CD4-positive, alpha-beta T cell treated with Interleukin-17A for 1 hour (primary cell): ENCODE measurements at places on chromosomes 7 and 10.

GRCh38 chr10:86483664-86484063 lies 37.9 kb downstream of the WAPL start:
- no peak for DNase-seq

- no peak for DNase-seq
These were observed 40.3 kb downstream of the PDZD8 start for GRCh38 chr10:117334926-117335325.

GRCh38 chr7:137801003-137801402 lies 45.8 kb downstream of the DGKI start:
- no peak for DNase-seq

- DNase-seq = no peak
These were observed 3.9 kb downstream of the GRID2IP start for GRCh38 chr7:6547400-6547799.
